CD8-positive, alpha-beta memory T cell (primary cell): ENCODE measurements at places on chromosomes 6 and 20. TPM values are rescaled to one million over a fixed set of nuclear protein-coding genes. Genes with fewer than 3 reads are reported as not detected.

The GRM1 gene
- not detected for total RNA-seq

DNA sequence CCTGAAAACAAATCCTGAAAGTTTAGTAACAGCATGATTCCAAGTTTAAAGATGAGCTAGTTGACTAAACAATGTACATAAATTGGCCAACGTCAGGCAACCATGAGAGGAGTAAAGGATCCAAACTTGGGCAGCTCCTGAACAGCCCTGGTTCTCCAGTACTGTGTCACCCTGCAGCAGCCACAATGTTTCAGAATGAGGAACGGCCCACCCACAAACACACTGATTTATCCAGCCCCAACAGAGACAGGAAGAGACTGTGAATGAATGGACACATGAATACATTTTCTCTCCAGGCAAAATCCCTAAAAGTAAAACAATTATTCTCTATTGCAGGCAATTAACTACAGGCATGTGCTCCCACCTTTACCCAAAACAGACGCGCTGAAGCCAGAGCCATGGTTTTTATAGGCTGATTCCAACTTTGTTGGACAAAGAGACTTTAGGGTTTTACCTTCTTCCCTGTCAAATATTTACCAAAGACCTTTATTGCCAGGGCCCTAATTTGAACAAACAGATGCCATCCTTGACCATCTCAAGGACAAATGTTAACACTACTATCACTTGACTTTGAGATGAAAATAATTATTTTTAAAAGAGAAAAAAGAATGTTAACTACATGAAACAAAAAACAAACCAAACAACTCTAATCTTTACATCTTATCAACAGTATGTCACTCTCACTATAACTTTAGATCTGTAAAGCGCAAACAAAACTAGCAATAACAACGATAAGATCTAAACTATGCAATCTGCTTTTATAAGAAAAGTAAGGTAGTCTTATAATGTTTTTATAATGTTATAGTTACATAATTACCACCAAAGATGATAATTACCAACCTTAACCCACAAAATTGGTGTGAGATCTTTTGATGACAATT lies 22.9 kb downstream of the CNKSR3 start:
- H3K36me3 ChIP-seq: no peaks in the 10 kb centered on the region
- DNase-seq: no peak
- H3K4me3 ChIP-seq: no peak overlapping the region
- no peaks in the 10 kb centered on the region for H3K27me3 ChIP-seq
- H3K4me1 ChIP-seq: no peaks in the 10 kb centered on the region

- no peak for DNase-seq
- no peaks in the 10 kb centered on the region for H3K4me1 ChIP-seq
- no peak overlapping the region for H3K4me3 ChIP-seq
- no peaks in the 10 kb centered on the region for H3K36me3 ChIP-seq
- H3K27me3 ChIP-seq: no peaks in the 10 kb centered on the region
Observed at GRCh38 chr6:9621276-9621675, 793.6 kb downstream of the TFAP2A start.

DNA sequence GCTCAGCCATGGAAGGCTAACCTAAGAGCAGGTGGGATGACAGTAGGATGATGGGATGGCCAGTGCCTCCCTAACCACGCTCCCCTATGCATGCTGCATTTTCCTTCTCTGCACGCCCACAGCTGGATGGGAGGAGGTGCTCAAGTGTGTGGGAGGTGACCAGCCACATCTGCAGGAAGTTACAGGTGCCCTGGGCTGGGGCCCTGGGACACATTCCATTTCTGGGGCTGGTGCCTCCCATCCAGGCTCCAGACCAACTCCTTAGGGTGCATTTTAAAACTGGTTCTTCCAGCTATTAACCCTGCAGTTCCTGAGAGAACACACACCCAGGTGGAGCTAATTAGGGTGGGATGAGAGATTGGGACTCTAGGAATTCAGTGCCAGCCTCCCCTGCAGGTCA lies 135.3 kb upstream of the ARMC2 start:
- peaks cover 21% of the 10 kb centered on the region for H3K4me1 ChIP-seq
- H3K27me3 ChIP-seq: no peaks in the 10 kb centered on the region
- no peak for DNase-seq
- no peak overlapping the region for H3K27ac ChIP-seq

- H3K4me3 ChIP-seq: no peak overlapping the region
- no peaks in the 10 kb centered on the region for H3K4me1 ChIP-seq
- no peak overlapping the region for H3K27ac ChIP-seq
- DNase-seq: no peak
- H3K36me3 ChIP-seq: no peaks in the 10 kb centered on the region
- no peaks in the 10 kb centered on the region for H3K27me3 ChIP-seq
Observed at GRCh38 chr6:135236732-135237131, 55.6 kb downstream of the MYB start.

The DLL1 gene
- 0.86 TPM for total RNA-seq

The DYNLT2 gene
- total RNA-seq: 1.4 TPM

- H3K27ac ChIP-seq: peak overlapping the region; percentile 98
- peaks cover 47% of the 10 kb centered on the region for H3K4me1 ChIP-seq
- H3K4me3 ChIP-seq: peak overlapping the region; percentile 77
- peaks cover 33% of the 10 kb centered on the region for H3K36me3 ChIP-seq
- no peaks in the 10 kb centered on the region for H3K27me3 ChIP-seq
Observed at GRCh38 chr6:36594816-36595643, 868 bp downstream of the SRSF3 start.
